ENCODE measurements at places on chromosomes 7 and 10.
A peak's percentile ranks its signal among the peaks of the same experiment; 100 is the strongest.

DNA sequence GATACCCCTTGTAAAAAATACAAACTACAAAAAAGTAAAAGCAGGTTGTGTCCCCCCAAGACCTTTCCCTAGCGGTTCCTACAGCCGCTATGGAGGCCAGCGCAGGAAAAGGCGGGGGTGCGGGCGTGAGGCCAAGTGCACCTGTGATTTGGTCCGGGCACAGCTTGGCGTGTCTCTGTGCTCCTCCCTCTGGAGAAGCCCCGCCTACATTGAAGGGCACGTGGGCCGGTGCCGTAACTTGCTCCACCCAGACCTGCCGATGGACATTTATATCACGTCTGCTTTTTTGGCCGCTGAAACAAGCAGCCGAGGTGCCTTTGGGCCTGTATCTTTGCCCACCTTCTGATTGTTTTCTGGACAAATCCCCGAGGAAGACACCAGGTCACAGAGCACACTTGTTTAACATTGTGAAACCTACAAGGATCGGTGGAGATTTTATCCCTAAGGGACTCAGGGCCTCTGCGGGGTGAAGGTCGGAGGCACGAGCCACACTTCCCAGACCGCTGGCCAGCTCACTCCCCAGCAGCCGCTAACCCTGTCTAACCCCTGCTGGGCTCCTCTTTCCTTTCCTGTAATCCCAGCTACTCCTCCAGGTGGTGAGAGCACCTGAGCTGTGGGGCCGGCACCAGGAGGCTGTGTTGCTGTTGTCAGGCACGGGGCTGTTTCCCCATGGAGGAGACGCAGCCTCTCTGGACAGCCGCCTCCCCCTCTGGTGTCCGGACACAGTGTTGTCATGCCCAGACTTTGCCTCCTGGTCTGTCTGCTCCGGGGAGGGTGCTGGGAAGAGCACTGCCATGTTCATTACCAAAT lies 18.8 kb upstream of the INPP5A start:
- DNase-seq, result no peak

GRCh38 chr7:100166317-100166940 lies 2.0 kb downstream of the GAL3ST4 start:
- DNase-seq, result no peak

DNA sequence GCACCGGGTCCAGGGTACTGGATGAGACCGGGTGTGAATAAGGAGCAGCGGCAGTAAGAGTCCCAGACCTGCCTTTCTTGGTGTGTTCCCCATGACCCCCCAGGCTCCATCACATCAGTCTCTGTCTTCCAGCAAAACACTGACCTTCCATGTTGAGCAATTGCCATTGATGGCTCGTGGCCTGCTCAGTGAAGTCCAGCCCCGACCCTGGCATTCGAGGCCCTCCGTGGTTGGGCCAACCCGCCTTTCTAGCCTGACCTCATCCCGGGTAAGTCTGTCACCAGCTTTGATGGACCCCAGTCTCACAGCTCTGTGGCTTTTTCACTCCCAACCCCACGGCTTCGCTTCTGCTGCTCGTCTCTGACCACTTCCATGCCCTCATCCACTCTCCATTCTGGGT lies 6.4 kb downstream of the MMP21 start:
- no peak for DNase-seq

DNA sequence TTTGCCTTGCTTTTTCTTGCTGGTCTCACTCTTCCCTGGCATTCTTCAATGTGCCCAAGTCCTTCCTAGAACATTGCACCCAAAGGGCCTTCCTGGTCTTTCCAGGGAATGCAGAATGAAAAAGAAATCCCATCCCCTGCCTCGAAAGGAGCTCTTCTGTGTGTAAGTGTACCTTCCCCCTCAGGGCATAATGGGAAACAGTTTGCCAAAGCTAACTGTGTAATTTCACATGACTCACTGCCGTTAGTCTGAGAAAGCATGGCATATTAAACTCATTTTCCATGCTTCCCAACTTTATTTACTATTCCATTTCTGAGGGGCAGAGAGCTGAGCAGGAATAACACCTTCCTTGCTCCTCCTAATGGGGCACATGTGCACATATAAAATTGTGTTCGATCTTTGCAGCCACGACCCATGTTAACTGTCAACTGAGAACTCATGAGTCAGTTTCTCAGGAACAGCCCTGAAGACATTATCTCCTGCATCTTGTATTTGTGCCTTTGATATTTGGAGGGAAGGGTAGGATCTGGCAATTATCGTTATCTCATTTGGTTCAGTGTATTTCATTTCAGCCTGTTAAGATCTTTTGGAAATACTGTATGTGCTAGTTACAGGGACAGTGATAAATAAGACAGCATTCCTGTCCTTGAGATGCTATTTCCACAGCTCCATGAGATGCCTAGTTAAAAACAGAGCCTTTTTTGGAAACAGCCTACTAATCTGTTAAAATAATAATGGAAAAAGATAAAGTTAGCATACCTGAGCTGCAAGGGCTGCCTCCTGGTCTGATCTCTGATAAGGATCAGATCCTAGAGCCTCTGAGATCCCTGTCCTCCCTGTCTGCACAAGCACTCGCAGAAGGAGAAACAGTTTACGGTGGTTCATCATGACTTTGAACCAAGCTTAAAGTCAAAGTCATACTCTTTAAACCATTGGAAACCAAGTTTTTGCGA lies 42.3 kb downstream of the IKZF1 start:
- no peak for DNase-seq

DNA sequence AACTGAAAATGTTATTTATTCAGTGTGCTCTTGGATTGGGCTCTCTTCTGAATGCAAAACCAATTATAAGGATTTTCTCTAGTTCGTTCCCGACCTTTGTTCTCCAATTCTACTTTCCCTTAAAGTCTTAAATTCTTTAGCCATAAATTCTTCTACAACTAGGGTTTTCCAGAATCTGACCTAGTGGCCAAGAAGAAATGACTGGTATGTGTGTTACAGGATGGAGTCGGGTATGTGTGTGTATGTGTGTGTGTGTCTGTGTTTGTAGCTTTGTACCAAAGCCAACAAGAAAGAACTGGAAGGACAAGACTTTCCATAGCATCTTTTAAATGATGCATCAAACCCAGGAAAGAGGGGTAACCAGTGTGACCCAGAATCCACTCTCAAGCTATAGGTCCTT lies 25.8 kb upstream of the LEP start:
- DNase-seq, result peak; percentile 47

- no peak for DNase-seq
These were observed 107.2 kb downstream of the SPDYE5 start for GRCh38 chr7:75599244-75599781.

GRCh38 chr10:48898426-48898825 lies 41.2 kb downstream of the LRRC18 start:
- DNase-seq, result no peak

GRCh38 chr10:97534746-97535367 lies 36.1 kb downstream of the UBTD1 start:
- no peak for DNase-seq

DNA sequence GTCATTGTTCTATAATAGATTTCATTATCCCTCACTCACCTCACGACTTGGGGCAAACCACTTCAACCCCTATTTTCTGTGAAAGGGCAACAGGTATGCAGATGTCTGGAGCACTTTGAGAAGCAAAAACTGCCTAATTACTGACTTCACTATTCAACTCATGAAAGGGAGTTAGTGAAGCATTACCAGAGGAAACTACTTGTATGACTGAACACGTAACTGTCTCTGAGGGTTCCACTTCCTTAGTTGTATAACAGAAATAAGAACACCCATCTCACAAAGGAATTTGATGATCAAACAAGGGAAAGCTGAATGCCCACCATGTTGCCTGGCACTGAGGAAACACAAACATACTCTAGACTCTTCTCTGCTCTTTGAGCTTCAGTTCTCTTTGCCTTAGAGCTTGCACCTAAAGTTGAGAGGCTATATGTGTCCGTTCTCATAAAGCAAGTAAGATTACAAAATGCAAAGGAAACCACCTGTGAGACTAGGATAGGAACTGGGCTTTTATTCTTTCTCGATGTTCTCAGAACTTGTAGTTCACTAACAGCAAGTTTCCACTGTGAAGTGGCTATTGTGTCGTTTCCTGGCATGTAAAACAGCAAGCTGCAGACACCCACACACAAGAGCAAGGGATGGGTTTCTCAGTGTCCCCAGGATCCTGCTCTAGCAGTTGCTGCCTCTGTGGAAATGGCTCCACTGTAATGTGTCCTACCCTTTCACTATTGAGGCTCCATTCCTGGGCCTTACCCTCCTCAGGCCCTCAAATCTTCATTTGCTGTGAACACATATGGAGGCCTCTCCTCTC lies 2.6 kb downstream of the TMEM243 start:
- no peak for DNase-seq

DNA sequence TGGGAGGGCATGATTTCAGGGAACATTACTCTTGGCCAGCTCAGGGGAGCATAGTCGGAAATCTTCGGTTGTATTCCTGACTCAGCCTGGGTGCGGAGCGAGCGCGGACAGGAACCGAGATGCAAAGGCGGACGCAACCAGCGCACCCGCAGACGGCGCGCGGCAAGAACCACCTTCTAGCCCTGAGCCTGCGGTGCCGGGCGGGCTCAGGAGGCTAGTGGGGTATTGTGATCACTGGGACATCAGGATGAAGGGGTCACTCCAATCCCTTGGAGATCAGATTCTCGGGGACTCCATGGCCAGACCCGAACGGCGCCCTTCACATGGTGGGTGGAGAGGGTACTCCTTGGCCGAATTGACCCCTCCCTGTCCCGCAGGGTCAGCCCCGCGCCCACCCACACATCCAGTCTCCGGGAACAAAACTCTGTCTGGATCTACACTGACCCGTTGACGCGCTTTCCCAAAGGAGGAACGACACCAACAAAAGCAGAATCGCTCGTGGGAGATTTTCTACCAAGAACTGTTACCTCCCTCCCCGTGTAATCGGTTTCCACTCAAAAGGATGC lies 730.5 kb downstream of the ZWINT start:
- no peak for DNase-seq

DNA sequence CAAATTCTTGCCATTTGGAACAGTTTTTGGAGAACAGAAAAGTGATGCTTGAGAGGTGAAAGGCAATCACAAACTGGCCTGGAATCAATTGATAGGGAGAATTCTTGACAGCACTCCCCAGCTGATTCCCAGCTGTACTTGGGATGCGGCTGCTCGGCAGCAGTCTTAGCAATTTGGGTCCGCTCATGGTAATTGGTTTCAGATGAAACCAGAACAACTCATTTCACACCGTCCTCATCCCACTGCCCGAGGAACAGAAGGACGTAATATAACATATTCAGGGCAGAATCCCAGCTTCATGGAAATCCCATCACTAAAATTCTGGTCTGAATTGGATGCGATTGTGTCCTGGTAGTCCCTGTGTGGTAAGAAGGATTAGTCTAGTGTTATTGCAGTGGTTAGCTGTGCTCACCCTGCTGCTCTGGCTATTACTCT lies 223.3 kb upstream of the FERD3L start:
- peak; percentile 34 for DNase-seq

DNA sequence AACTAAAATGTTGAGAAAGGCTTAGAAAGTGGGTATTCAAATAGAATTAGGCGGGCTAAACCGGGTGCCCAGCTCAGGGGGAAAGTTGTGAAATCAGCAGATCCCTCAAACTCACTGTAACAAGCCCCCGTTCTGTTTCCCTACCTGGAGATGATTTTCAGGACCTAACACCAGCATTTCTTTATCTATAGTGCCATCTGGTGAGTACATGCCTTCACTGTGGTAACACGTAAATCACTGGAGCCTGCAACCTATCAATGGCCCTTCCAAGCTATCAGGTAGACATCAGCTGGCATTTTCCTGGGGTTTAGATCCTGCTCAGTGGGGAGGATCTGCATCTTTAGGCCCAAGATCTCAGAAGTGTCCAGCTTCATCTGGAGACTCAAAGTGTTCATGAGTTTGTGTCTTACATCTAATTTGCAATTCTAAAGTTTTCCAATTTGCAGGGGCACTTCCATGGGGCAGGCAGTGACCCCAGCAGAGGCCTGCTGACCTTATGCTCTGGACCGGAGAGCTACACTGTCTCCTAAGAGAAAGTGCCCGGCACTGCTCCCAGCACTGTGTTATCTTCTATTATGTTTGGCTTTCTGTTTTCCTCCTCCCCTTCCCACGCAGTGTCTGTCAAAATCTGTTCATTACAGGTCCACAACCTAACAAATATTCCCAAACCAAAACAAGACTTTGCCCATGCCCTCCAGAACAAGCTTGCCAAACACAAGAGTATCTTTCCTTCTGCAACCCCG lies 132.5 kb downstream of the LSM5 start:
- no peak for DNase-seq
